ENCODE measurements at places on chromosomes 16 and 17.

GRCh38 chr17:30513346-30513745, 36.1 kb downstream of the GOSR1 start:
- DNase-seq: no peak

- no peak for DNase-seq
These were observed 47.1 kb upstream of the MYOCD start for GRCh38 chr17:12618557-12618956.

GRCh38 chr17:15124746-15125145, 140.4 kb downstream of the PMP22 start:
- DNase-seq: no peak

- no peak for DNase-seq
These were observed 159.8 kb upstream of the MYOCD start for GRCh38 chr17:12505866-12506265.

DNA sequence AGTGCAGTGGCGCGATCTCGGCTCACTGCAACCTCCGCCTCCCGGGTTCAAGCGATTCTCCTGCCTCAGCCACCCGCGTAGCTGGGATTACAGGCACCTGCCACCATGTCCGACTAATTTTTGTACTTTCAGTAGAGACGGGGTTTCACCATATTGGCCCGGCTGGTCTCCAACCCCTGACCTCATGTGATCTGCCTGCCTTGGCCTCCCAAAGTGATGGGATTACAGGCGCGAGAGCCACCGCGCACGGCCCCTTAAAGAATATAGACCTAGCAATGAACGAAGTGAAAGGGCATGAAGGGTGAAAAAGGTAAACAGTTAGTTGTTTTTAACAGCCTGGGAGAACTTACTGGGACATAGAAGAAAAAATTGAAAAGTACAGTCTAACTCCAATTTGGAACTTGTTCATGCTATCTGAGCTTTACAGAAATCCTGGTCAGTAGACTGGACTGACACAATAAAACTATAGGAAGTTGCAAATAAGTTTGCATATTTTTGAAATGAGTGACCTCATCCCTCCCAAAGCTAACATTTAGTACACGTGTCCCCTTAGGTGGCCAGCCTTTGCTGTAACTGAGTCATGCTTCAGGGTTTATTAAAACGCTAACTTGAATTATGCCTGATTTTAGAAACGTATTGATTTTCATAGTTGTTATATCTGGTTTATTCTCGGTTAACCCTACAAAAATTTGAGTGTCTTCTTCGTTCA, 1.8 kb downstream of the COG1 start:
- DNase-seq: no peak

GRCh38 chr17:74987909-74988711, 678 bp downstream of the CDR2L start:
- DNase-seq: no peak

Data from cortex of kidney (tissue), 1 donor.